ENCODE measurements at places on chromosomes 5 and 9. TPM values are rescaled to one million over a fixed set of nuclear protein-coding genes. Genes with fewer than 3 reads are reported as not detected.

GRCh38 chr5:98099448-98100105 is 673.9 kb upstream of the RGMB start:
- DNase-seq, result no peak
- no peaks in the 10 kb centered on the region for H3K27me3 ChIP-seq
- H3K4me3 ChIP-seq, result no peak overlapping the region
- no peaks in the 10 kb centered on the region for H3K36me3 ChIP-seq
- no peaks in the 10 kb centered on the region for H3K4me1 ChIP-seq
- H3K27ac ChIP-seq, result no peak overlapping the region

GRCh38 chr5:174145091-174145490 is 99.6 kb downstream of the NSG2 start:
- DNase-seq, result no peak
- H3K4me1 ChIP-seq, result no peaks in the 10 kb centered on the region
- H3K36me3 ChIP-seq, result no peaks in the 10 kb centered on the region

- H3K4me3 ChIP-seq, result no peak overlapping the region
- H3K4me1 ChIP-seq, result no peaks in the 10 kb centered on the region
- H3K27ac ChIP-seq, result no peak overlapping the region
- peaks cover 27% of the 10 kb centered on the region for H3K36me3 ChIP-seq
Observed at GRCh38 chr9:132062806-132063205, 16.9 kb downstream of the MED27 start.

DNA sequence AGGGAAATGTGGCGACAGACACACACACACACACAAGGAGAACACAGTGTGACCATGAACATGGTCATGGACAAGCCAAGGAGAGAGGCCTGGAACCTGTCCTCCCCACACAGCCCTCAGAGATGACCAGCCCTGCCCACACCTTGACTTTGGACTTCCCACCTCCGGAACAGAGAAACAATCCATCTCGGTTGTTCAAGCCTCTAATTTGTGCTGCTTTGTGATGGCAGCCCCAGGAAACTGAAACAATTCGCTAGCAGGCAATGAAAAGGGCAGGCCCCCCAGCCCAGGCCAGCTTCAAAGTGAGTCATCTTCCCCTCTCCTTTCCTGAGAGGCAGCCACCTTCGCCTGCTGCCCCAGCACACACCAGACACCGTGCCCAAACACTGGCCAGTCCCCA is 47.7 kb downstream of the NSUN2 start:
- no peak overlapping the region for H3K4me3 ChIP-seq
- peaks cover 7% of the 10 kb centered on the region for H3K4me1 ChIP-seq
- peaks cover 8% of the 10 kb centered on the region for H3K27me3 ChIP-seq
- H3K27ac ChIP-seq, result no peak overlapping the region

- no peaks in the 10 kb centered on the region for H3K36me3 ChIP-seq
- no peaks in the 10 kb centered on the region for H3K4me1 ChIP-seq
- no peaks in the 10 kb centered on the region for H3K27me3 ChIP-seq
- no peak for DNase-seq
- no peak overlapping the region for H3K4me3 ChIP-seq
- no peak overlapping the region for H3K27ac ChIP-seq
Observed at GRCh38 chr5:4373051-4373820, 766.9 kb upstream of the ADAMTS16 start.

- no peaks in the 10 kb centered on the region for H3K4me1 ChIP-seq
- H3K27me3 ChIP-seq, result no peaks in the 10 kb centered on the region
- no peak overlapping the region for H3K27ac ChIP-seq
- H3K36me3 ChIP-seq, result no peaks in the 10 kb centered on the region
- H3K4me3 ChIP-seq, result no peak overlapping the region
- DNase-seq, result no peak
Observed at GRCh38 chr5:25488119-25488518, 843.3 kb upstream of the CDH10 start.

DNA sequence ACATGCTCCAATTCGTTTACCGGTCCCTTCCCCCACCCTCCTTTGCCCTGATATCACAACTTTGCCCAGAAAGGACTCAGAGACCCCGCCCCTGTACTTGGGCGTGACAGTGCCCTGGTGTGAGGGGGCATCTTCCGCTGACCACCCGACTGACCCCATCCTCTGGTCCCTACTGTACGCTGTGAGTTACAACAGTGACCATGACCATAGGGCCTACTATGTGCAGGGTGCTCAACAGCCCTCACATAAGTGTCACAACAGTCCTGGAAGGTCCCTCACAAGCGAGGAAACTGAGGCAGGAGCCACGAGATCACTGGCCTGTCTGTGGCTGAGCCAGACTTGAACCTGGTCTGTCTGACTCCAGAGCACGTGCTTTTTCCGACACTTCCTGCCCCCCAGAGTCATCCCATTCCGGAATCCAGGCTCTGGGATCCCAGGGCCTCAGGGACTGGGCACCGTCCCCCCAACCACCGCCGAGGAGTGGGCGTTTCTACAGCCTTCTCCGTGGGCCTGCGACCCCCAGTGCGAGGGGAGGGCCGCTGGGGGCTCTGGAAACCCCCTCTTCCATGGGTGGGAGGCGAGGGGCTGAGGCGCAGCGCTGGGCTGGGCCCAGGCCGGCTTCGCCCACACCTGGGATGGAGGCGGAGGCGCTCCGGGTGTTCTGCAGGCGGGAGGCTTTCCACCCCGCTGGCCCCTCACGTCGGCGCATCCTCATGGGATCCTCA is 45.7 kb upstream of the GGTA1 start:
- no peaks in the 10 kb centered on the region for H3K36me3 ChIP-seq
- H3K4me3 ChIP-seq, result no peak overlapping the region
- no peak for DNase-seq

GRCh38 chr5:107449369-107449768 is 221.4 kb downstream of the EFNA5 start:
- no peak for DNase-seq
- H3K27ac ChIP-seq, result no peak overlapping the region
- no peaks in the 10 kb centered on the region for H3K4me1 ChIP-seq

DNA sequence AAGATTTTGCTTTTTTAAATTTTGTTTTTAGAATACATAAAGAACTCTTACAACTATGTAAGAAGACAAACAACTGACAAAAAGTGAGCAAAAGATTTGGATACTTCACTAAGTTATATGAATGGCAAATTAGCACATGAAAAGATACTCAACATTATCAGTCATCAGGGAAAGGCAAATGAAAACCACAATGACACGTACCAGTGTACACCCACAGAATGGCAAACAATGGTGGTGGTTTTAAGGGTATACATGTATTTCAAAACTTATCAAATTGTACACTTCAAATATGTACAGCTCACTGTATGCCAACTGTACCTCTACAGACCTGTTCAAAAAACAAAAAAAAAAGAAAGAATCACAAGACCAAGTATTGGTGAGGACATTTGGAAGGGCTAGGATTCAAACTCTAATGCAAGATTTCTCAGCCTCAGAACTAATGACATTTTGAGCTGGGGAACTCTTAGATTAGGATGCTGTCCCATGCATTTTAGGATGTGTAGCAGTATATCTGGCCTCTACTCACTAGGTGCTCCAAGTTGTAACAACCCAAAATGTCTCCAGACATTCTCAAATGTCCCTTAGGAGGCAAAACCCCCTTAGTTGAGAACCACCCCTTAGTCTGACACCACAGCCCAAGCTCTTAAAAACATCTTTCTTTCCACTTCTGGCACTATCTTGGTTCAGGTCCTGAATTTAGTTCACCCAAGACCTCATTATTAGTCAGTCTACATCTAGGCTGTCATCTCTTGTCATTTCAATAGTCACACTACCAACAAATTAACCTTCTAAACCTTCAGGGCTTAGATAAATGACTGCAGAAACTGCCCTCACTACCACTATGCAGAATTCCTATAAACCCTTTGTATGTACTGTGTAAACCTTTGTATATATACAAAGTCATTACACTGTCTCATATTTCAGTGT is 9.7 kb downstream of the SCAI start:
- no peaks in the 10 kb centered on the region for H3K36me3 ChIP-seq
- no peak for DNase-seq
- H3K4me3 ChIP-seq, result no peak overlapping the region
- H3K27ac ChIP-seq, result no peak overlapping the region

DNA sequence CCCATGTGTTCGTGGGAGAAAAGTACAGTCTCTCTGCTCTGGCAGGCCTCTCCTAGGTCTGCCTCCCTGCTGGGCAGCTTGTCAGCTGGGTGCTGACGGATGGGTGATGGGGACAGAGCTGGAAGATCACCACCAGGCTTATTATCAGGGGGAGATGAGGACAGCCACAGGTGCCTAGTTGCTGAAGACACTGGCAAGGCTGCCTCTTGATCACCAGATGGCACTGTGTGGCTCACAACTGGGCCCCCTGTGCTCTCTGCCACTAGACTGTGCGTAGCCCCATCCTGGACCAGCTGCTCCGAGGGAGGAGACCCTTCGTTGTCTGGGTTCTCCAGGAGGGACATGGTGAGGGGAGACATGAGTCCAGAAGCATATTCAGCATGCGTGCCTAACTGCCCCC is 73.0 kb downstream of the KIF24 start:
- H3K36me3 ChIP-seq, result no peaks in the 10 kb centered on the region
- H3K27me3 ChIP-seq, result no peaks in the 10 kb centered on the region
- DNase-seq, result no peak
- H3K4me1 ChIP-seq, result no peaks in the 10 kb centered on the region

- H3K36me3 ChIP-seq, result no peaks in the 10 kb centered on the region
- no peak overlapping the region for H3K4me3 ChIP-seq
- H3K27me3 ChIP-seq, result no peaks in the 10 kb centered on the region
- H3K27ac ChIP-seq, result no peak overlapping the region
- no peaks in the 10 kb centered on the region for H3K4me1 ChIP-seq
Observed at GRCh38 chr5:177972613-177973012, 23.4 kb downstream of the PROP1 start.

HAVCR1 gene
- not detected for total RNA-seq

BHMT2 gene
- total RNA-seq, result not detected

PHF24 gene
- not detected for total RNA-seq

ECSCR gene
- total RNA-seq, result 24.8 TPM

F2RL2 gene
- total RNA-seq, result 0.70 TPM
